ENCODE measurements at places on chromosomes 4 and X.

GRCh38 chr4:176875446-176875930, 82.8 kb upstream of the VEGFC start:
- DNase-seq, result no peak

- DNase-seq, result peak; percentile 36
Observed at GRCh38 chrX:153922932-153923857, 2.9 kb downstream of the ARHGAP4 start.

DNA sequence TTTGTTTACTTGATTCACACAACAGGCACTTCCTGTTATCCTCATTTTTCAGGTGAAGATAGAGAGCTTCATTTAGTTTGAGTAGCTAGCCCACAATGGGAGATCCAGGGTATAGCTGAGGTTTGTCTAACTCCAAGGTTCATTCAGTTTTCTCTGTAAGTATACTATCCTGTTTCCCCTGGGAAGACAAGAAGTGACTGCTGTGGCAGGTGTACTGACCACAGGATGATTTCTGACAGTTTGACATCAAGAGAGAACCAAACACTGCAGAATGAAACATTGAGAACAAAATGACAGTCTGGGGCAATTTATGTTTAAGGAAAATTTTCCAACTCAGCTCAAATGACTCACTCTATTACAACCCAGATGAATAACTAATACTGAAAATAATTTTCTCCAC, 958.0 kb downstream of the STPG2 start:
- DNase-seq, result no peak

- DNase-seq, result no peak
Observed at GRCh38 chrX:147914591-147914990, 2.9 kb downstream of the FMR1 start.

GRCh38 chr4:3671571-3672464, 94.4 kb upstream of the ADRA2C start:
- DNase-seq, result no peak

DNA sequence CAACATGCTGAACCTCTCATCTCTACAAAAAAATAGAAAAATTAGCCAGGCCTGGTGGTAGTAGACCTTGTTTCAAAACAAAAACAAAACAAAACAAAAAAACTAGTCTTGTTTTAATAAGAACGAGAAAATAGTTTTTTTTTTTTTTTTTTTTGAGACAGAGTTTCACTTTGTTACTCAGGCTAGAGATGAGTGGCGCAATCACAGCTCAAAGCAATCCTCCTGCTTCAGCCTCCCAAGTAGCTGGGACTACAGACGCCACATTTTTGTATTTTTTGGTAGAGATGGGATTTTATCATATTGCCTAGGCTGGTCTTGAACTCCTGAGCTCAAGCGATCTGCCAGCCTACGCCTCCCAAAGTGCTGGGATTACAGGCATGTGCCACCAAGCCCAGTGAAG, 47.7 kb upstream of the UGDH start:
- no peak for DNase-seq

- no peak for DNase-seq
Observed at GRCh38 chrX:121032531-121032930, 14.9 kb upstream of the GLUD2 start.

- DNase-seq, result no peak
Observed at GRCh38 chrX:147738265-147738664, 173.5 kb upstream of the FMR1 start.

DNA sequence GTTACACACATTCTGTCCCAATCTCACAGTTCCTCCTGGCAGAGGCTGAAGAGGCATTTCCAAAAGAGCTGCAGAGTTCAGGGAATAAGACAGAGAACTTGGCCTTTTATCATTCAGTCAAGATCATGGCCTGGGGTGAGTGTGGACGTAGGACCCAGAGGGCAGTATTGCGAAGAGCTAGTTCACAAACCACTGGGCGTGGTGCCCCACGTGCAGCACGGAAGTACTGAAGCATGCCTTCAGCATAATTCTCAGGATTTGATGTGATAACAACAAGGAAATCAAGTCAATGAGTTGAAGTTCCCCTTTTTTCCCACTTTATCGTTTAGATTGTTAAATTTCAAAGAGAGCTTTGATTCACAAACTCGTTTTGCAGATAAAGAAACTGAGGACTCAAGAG, 117.7 kb downstream of the RELL1 start:
- DNase-seq, result no peak

DNA sequence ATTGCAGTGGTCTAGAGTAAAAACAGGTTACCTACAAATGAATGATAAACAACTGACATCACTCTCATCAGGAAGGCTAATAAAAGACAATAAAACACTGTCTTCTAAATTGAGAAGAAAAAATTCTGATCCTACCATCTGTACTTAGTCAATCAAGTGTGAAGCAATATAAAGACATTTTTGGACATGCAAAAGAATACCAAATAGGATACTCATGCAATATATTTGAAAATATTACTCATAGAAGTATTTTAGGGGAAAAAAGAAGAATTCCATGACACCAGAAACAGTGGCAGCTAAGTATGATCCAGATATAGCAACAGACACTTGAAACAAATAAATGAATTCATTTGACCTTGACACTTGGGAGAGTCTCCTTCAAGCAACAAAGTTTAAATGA, 63.8 kb upstream of the FAM120C start:
- no peak for DNase-seq

DNA sequence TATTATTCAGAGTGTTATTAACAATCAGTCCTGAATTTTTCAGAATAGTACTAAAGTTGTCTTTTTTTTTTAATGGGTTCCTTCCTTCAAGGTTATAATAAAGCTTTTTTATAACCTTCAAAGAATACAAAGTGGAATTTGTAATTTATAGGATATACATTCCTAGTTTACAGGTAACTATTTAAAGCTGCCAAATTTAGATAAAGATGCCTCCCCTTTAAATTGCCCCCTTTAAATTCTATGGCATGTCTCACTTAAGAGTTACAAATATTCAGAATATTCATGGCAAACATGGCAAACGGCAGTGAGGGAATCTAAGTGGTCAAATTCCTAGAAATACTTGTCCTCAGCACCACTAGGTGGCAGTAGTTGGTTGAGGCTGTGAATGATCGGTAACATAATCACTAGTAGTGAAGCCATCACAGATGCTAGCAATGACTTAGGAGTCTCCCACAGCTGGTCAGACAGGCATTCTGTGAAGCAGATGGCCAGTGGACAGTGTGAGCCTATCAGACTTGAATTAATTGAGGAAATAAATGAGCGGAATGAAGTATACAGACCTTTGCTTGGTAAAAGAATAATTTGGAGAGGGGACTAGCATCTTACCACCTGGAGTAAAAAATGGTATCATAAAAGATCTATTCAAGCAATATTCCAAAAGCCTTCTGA, 86.4 kb downstream of the CBR4 start:
- DNase-seq, result peak; percentile 79

DNA sequence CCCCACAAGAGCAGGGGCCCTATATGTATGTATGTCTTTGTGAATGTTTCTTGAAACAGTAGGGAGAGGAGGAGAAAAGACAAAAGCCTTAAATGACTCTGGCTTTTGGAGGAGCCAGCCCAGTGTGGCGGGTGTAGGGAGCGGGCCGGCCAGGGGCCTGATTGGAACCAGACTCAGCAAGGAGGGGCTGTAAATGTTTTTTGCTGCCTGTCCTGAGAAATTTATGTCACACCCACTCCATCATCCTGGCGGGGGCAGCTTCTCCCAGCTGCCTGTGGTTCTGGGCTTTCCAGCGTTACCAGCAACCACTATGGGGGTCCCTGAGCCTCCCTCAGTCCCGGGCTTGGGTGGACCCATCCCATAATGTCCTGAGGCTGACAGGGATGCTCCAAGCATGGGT, 130.8 kb downstream of the PJA1 start:
- no peak for DNase-seq

DNA sequence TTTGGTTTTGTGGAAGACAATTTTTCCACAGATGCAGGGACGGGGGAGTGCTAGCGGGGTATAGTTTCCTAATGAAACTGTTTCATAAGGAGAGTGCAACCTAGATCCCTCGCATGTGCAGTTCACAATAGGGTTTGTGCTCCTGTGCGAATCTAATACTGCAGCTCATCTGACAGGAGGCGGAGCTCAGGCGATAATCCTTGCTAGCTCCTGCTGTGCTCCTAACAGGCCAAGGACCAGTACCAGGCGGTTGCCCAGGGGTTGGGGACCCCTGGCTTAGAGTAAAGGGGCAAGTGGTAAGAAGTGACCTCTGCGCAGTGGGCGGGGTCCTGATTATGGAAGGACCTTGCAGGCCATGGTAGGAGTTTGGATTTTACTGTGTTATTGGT, 3.8 kb downstream of the SCML1 start:
- DNase-seq, result no peak

GRCh38 chr4:81355136-81355535, 116.6 kb downstream of the RASGEF1B start:
- DNase-seq, result no peak

GRCh38 chrX:45143455-45143854, 57.2 kb downstream of the DIPK2B start:
- DNase-seq, result no peak

DNA sequence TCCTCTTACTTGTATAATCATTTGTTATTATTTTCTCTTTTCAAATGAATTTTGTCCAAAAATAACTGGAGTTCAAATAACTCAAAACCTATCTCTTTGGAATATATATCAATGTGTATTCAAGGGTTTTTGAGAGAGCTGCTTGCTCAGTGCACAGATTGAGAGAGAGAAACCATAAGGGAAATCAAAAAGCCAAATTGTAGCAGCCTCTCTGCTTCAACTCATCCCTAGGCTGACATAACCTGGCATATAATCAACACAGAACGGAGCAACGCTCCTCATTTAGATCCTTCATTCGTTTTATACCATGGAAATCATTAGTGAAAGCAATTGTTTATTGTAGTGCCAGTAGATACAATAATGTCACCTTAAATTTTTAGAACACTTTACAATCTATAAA, 1.8 kb upstream of the GPM6A start:
- no peak for DNase-seq

DNA sequence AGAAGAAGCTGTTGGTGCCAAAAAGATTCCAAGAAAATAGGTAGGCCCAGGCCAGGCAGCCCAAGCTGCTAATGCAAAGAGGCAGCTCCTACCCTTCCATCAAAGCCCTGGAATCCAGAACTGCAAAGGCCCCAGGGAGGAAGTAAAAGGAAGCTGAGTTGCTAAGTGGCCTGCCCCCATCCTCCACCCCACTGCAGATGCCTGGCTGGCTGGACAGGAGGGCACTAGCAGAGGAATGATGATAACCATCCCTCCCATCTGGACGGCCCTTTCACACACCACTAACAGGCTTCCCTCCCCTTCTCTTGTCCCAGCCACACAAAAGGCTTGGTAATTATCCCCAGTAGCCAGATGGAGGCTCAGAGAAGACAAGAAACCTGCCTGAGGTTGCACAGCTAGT, 32.4 kb upstream of the PJA1 start:
- no peak for DNase-seq

DNA sequence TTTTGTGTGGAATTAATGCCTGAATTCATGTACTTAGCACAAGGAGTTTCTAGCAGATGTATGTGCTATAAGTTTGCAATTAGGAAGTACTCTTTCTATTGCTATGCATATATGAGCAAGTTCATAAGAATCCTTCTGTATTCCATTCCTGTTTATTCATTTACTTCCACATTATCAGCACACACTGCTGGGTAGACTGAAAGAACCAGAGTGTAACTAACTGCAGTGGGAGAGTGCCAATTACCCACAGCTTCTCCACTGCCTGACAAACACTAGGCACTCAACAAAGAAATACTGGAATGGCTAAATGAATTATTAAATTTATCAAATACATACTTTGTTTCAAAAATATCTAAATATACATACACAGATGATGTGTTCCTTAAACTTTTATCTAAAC, 219.6 kb downstream of the CAMK2D start:
- DNase-seq, result no peak

DNA sequence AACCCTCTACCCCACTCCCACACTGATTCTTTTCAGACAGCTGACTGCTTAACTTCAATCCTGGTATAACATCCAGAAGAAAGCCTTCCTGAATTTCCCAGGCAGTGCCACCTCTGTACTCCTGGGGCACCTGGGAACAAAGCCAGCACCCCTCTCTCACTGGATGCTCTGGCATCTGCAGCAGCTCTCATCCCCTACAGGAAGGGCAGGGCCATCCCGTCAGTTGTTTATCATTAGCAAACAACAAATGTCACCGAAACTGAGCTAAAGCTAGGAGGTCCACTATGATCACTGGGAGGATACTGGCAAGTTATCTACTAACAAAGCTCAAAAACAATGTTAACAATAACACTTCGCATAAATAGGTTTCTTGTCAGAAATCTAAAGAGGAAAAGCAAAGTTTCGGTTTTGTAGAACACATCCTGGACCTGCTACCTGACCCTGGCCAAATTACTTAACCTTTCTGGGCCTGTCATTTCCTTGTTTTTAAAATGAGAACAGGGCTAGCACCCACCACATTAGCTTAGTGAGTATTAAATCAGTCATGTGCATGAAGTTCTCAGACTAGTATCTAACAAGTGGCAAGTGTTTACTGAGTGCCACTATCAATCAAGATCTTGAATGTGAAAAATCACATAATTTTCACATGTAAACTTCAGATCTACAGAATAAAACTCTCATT, 86.6 kb downstream of the NR3C2 start:
- peak; percentile 35 for DNase-seq

GRCh38 chrX:11398785-11399184, 105.6 kb downstream of the AMELX start:
- no peak for DNase-seq

DNA sequence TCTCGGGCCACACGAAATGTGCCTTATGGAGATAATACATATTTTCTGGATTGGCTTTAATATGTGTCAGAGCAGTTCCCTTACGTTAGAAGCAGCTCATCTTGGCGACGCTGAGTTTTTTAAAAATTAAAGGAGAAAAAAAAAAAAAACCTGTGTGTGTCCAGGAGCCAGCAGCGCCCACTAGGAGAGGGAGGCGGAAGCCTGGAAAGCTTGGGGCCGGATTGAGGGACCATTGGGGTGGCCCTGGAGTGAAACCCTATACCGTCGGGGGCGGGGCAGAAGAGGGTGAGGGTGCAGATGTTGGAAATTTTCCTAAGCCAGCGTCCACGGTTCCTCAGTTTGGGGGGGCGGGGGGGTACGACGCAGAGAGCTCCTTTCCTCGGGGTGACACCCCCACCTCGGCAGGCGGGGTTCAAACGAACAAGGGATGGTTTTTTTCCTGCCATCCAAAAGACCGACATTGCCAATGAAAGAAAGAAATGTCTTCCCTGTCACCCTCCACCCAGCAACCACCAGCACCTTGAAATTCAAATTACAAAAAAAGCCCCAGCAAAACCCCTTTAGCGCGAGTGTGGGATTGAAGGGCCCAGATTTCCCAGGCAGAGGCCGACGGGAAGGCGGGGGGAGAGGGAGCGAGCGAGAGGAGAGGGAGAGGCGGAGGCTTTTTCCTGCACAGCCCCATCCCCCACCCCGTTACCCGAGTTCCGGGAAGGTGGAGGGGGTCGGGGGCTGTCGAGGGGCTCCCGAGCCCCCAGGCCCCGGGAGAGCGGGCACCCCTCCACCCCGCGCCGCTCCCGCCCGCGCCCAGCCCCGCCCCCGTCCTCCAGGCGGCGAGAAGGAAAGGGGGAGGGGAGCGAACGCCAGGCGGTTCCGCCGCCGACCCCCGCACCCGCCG, 859 bp downstream of the SMARCA1 start:
- no peak for DNase-seq

Measured in CD4-positive, alpha-beta T cell (primary cell).